ENCODE measurements at places on chromosomes 1 and 21. TPM values are rescaled to one million over a fixed set of nuclear protein-coding genes. Genes with fewer than 3 reads are reported as not detected.

The TMPRSS15 gene
- total RNA-seq: not detected

The AKR7A3 gene
- total RNA-seq: 0.36 TPM

The CLEC20A gene
- total RNA-seq: not detected

The OR13G1 gene
- not detected for total RNA-seq

The EPHX1 gene
- 57.6 TPM for total RNA-seq

The MNDA gene
- not detected for total RNA-seq

The RAB25 gene
- total RNA-seq: not detected

Measured in fibroblast of the aortic adventitia (primary cell).